ENCODE measurements at places on chromosomes 6 and 20. TPM values are rescaled to one million over a fixed set of nuclear protein-coding genes. Genes with fewer than 3 reads are reported as not detected.

DNA sequence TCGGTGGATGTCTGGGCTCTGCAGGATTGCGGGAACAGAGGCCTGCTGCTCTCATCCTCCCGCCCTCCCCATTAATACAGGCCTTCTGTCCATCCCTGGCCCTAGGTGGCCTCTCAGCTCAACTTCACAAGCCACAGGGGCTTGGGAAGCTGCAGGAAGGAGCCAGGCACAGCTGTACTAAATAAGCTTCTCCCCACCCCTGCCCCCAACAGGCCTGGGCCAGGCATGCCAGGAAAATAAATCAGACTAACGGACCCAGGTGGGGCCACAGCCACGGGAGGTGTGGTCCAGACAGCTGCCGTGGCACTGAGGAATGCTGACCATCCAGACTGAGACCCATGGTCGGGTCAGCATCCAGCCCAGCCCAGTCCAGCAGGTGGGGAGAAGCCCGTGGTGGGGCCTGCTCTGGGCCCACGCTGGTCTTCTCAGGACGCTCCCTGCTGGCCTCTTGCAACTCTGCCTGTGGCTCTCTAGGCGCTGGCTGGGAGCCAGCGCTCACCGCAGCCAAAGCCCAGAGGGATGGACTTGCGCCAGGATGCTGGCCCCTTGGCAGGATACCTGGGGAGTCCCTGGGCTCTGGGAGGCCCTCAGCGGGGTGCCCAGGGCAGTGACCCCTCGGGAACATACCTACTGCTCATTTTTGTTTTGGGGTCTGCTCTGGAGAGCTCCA lies 8.6 kb upstream of the YTHDF1 start:
- no peaks in the 10 kb centered on the region for H3K36me3 ChIP-seq
- H3K4me3 ChIP-seq = no peak overlapping the region
- no peaks in the 10 kb centered on the region for H3K4me1 ChIP-seq
- DNase-seq = no peak
- no peak overlapping the region for H3K27ac ChIP-seq

DNA sequence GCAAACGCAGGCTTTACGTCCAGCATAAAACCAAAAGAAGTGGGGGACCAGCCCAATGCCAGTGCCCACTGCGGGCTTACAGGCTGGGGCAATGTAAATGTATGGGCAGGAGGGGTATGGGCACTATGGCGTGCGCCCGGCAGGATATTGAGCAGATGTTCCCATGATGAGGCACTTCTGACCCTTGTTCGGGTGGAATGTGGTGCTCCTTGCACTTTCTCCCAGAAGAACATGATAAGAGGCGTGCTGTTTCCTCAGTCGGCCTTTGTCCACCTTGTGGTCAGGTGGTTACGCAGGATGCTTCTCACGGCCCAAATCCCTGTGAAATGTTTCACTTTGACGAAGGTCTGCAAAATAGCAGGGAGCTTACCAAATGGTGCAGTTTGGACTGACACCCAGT lies 4.8 kb upstream of the GPR31 start:
- no peaks in the 10 kb centered on the region for H3K36me3 ChIP-seq
- no peaks in the 10 kb centered on the region for H3K4me1 ChIP-seq
- no peaks in the 10 kb centered on the region for H3K27me3 ChIP-seq
- no peak overlapping the region for H3K4me3 ChIP-seq
- DNase-seq = no peak

DNA sequence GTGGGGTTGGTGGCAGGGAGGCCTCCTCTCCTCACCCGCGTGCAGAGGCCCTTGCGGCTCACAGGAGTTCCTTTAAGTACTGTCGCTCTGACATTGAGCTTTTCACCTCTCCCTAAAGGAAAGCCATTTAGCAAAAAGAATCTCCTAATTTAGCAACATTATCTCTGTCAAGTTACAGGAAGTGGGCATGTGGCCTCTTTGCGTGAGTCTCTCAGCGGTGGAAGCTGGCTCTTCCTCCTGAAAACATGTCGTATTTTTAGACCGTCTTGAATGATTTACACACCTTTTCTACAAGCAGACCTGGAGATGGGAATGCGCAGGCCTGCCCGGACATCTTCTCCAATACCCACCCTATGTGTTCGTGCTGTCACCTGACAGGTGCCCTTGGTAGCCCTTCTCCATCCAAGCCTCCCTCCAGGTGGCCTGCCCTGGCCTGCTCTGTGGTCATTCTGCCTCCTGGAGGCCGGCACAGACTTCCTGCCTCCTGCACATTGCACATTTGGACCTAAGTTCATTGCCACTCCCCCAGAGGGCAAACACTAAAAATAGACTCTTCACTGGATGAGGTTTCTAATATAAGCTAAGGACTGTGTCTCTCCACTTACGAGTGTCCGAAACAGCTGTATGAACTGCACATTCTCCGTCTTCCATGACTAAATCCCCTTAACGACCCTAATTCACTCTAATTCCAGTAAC lies 18.5 kb upstream of the PHACTR3 start:
- H3K27ac ChIP-seq = no peak overlapping the region
- no peaks in the 10 kb centered on the region for H3K4me1 ChIP-seq
- no peaks in the 10 kb centered on the region for H3K36me3 ChIP-seq
- no peak for DNase-seq
- H3K27me3 ChIP-seq = no peaks in the 10 kb centered on the region

DNA sequence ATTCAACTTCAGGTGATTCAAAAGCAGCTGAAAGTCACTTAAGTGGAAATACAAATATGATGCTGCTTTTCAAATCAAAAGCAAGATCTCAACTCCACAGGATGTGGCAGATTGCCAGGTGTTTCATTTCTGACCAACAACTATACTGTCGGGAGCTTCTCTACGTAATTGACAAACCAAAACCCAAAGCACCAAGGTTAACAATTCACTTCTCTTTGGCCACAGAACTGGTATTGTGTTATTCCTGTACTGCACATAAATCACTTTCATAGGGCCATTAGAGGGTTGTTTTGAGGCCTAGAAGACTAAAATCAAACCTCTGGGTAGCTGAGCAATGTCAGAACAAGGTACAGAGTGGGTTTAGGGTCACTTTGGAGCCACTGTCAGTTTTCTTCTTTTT lies 169.7 kb downstream of the HAO1 start:
- no peaks in the 10 kb centered on the region for H3K36me3 ChIP-seq
- H3K27me3 ChIP-seq = no peaks in the 10 kb centered on the region

DNA sequence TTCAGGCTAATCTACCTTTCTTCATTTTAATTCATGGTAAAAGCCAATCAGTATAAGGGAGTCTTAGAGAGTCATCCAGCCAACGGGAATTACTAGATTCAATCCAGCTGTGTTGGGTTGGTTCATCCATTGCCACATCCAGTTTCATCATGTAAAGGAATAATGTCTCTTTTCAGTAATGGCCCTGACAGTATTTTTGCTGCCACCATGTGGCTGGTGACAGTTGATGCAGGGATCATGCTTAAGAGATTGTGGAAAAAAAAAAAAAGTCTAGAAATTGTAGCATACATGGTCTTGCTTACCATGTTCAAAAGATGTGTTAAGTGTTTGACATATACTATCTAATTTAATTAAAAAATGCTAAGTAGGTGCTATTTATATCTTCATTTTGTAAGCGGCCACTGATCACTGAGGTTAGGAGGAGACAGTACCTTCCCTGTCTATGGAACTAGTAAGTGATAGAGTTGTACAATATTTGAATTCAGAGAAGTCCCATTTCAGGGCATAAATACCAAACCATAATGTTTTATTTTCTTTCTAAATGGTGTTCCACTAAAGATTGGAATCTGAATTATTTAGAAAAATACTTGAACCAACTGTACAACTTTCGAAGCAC lies 135.9 kb downstream of the KHDRBS2 start:
- H3K4me1 ChIP-seq = no peaks in the 10 kb centered on the region
- no peaks in the 10 kb centered on the region for H3K27me3 ChIP-seq
- no peaks in the 10 kb centered on the region for H3K36me3 ChIP-seq
- H3K27ac ChIP-seq = no peak overlapping the region
- no peak for DNase-seq

- H3K4me3 ChIP-seq = peak overlapping the region; percentile 13
- no peak overlapping the region for H3K27ac ChIP-seq
- no peaks in the 10 kb centered on the region for H3K27me3 ChIP-seq
- H3K36me3 ChIP-seq = no peaks in the 10 kb centered on the region
- H3K4me1 ChIP-seq = peaks cover 40% of the 10 kb centered on the region
- no peak for DNase-seq
Measured at GRCh38 chr6:166168616-166169548, 1.2 kb upstream of the TBXT start.

- no peaks in the 10 kb centered on the region for H3K4me1 ChIP-seq
- no peaks in the 10 kb centered on the region for H3K27me3 ChIP-seq
- no peaks in the 10 kb centered on the region for H3K36me3 ChIP-seq
Measured at GRCh38 chr20:23320317-23320716, 30.3 kb upstream of the NXT1 start.

DNA sequence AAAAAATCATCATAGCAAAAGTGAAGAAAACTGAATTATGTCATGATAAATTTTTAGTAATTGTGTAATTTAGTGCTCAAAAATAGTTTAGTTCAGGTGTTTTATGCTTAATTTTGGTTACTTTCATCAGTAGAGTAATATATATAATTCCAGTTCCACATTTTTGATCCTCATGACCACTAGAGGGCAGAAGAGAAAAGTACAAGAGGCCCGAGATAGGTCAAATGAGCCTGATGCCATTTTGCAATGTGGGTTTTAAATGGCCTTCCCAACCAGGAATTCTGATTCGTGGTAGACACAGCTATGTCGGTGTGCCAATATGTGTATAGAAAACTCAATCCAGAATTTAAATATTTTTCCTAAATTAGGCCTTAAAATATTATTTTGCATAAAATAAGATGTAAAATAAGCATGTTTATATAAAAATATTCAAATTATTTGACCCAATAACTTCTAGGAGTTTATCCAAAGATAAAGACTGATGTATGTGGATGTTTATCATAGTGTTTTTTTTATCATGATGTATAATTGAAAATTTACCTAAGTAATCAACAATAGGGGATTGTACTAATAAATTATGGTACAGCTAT lies 159.7 kb upstream of the RPS6KA2 start:
- no peak overlapping the region for H3K4me3 ChIP-seq
- H3K27ac ChIP-seq = no peak overlapping the region
- DNase-seq = peak; percentile 60
- no peaks in the 10 kb centered on the region for H3K27me3 ChIP-seq
- H3K36me3 ChIP-seq = no peaks in the 10 kb centered on the region

DNA sequence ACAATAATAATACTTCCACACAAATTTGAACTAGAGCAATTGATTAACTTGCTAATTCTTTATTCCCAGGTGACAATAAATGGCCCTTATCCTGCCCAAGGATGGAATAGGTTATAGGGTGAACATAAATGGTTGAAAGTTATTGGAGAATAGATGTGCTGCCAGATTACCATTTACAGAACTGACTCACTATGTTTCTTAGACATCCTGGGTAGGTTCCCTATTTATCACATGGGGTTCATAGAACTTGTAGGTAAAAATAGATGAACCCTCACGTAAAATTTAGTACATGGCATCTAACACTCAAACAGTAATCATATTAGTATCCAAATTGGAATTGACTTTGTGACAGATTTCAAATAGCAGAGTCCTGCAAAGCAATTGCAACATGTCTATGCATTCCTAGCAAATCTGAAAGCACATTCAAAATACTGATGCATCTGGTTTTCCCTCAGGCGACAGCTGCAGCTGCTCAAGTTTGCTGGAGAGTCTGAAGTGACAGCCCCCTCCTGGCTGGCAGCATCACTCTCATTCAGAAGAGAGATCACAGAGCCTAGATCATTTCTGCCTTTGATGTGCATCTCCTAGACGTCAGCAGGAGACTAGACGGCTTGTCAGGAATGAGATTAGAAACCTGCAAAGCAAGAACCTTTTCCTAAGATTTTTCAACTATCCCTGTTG lies 80.2 kb upstream of the RNF217 start:
- no peak overlapping the region for H3K27ac ChIP-seq
- no peak overlapping the region for H3K4me3 ChIP-seq
- no peaks in the 10 kb centered on the region for H3K4me1 ChIP-seq
- no peaks in the 10 kb centered on the region for H3K27me3 ChIP-seq
- H3K36me3 ChIP-seq = no peaks in the 10 kb centered on the region
- no peak for DNase-seq

GRCh38 chr6:7328243-7328642 lies 15.2 kb upstream of the SSR1 start:
- DNase-seq = no peak
- no peak overlapping the region for H3K27ac ChIP-seq
- no peaks in the 10 kb centered on the region for H3K4me1 ChIP-seq
- H3K27me3 ChIP-seq = no peaks in the 10 kb centered on the region
- no peaks in the 10 kb centered on the region for H3K36me3 ChIP-seq

GRCh38 chr6:159109391-159109790 lies 59.8 kb upstream of the FNDC1 start:
- no peaks in the 10 kb centered on the region for H3K36me3 ChIP-seq

DNA sequence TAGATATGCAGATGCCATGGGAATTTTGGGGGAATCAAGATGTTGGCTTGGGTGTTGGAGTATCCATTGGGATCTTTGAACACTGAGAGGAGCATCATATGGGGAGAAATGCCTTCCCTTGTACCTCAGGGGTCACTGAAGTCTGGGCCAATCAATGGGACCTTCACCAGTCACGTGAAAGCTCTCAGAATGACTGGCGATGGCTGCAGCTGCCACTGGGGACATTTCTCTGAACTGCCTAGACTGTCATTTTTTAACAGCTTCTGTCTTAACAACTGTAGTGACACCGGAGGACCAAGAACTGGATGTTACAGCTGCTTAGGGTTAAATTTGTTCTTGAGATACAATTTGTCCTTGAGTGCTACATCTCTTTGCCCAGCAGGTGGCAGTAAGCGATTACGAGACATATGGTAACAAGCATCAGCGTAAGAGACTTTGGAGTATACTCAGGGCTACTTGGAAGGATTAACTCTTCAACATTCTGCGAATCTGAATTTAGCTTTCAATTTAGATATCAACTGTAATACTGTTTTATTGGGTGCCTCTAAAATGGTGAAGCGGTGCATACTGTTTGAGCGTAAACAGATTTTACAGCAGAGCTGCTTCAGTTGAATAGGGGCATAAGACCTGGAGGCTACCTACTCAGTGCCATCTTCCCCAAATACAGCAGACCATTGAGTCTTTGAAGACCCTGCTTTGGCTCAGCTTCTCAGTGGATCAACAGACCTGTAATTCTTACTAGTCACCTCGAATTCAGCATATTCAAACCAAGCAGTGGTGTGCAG lies 36.0 kb downstream of the CCN2 start:
- H3K27ac ChIP-seq = no peak overlapping the region
- no peaks in the 10 kb centered on the region for H3K4me1 ChIP-seq
- peak; percentile 46 for DNase-seq
- H3K27me3 ChIP-seq = no peaks in the 10 kb centered on the region
- no peaks in the 10 kb centered on the region for H3K36me3 ChIP-seq
- no peak overlapping the region for H3K4me3 ChIP-seq

GRCh38 chr20:53161473-53161872 lies 189.3 kb downstream of the TSHZ2 start:
- no peak for DNase-seq
- H3K36me3 ChIP-seq = no peaks in the 10 kb centered on the region
- H3K27me3 ChIP-seq = no peaks in the 10 kb centered on the region
- H3K4me3 ChIP-seq = no peak overlapping the region

GRCh38 chr20:57205606-57206219 lies 60.7 kb downstream of the BMP7 start:
- DNase-seq = peak; percentile 19
- H3K36me3 ChIP-seq = no peaks in the 10 kb centered on the region
- H3K27ac ChIP-seq = no peak overlapping the region
- no peak overlapping the region for H3K4me3 ChIP-seq
- H3K27me3 ChIP-seq = no peaks in the 10 kb centered on the region

The GMPR gene
- total RNA-seq = 14.1 TPM

The MEI4 gene
- under 0.01 TPM for total RNA-seq

The BACH2 gene
- 6.1 TPM for total RNA-seq

The SIRPB1 gene
- 5.1 TPM for total RNA-seq

The SMPD2 gene
- total RNA-seq = 13.5 TPM

The ELOVL2 gene
- total RNA-seq = 1.5 TPM

The CST8 gene
- total RNA-seq = not detected
